ENCODE measurements at places on chromosomes 1 and 21.

DNA sequence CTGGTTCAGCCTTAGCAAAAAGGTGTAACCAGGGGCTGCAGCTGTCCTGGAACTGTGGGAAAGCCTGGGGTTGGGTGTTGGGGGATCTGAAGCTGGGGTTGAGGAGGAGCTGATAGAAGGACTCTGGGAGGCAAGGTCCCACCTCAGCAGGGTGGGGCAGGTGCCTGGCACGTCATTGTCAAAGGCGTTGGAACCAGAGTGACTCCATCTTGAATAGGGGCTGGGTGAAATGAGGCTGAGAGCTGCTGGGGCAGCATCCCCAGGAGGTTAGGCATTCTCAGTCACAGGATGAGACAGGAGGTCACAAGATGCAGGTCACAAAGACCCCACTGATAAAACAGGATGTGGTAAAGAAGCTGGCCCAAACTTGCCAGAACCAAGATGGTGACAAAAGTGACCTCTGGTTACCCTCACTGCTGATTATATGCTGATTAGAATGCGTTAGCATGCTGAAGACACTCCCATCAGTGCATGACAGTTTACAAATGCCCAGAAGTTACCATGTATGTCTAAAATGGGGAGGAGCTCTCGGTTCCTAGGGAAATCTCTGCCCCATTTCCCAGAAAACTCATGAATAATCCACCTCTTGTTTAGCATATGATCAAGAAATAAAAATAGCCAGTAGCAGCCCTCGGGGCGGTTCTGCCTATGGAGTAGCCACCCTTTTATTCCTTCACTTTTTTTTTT is 85.4 kb downstream of the IER5 start:
- DNase-seq, result no peak

DNA sequence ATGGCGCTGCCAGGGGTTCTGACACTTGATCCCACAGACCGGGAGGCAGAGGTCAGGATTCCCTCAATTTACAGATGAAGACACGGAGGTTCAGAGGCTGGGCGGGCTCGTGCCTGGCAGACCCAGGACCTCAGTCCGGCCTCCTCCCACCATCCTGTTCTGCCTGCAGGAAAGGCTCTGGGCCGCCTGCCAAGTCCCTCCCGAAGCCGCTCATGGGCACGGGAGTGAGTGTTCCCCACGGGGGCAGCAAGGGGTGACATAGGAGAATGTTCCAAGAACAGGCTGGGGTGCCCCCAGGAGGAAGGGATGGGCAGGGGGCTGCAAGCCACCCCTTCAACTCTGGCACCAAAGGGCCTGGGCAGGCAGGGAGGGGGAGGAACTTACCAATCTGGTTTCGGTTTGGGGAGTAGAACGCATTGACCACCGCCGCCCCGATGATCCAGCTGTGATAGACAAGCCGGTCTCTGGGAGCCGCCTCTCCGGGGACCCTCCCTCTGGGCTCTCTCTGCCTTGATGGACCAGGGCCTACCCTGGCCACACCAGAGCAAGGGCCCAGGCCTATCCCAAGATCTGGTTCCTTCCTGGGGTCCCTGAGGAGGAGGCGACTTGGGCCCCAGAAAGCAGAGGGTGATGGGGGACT is 7.5 kb downstream of the PRXL2B start:
- DNase-seq, result no peak

- DNase-seq, result peak; percentile 87
Measured at GRCh38 chr1:9628541-9629444, 22.7 kb upstream of the PIK3CD start.

GRCh38 chr1:213201380-213202155 is 150.5 kb downstream of the RPS6KC1 start:
- DNase-seq, result no peak

DNA sequence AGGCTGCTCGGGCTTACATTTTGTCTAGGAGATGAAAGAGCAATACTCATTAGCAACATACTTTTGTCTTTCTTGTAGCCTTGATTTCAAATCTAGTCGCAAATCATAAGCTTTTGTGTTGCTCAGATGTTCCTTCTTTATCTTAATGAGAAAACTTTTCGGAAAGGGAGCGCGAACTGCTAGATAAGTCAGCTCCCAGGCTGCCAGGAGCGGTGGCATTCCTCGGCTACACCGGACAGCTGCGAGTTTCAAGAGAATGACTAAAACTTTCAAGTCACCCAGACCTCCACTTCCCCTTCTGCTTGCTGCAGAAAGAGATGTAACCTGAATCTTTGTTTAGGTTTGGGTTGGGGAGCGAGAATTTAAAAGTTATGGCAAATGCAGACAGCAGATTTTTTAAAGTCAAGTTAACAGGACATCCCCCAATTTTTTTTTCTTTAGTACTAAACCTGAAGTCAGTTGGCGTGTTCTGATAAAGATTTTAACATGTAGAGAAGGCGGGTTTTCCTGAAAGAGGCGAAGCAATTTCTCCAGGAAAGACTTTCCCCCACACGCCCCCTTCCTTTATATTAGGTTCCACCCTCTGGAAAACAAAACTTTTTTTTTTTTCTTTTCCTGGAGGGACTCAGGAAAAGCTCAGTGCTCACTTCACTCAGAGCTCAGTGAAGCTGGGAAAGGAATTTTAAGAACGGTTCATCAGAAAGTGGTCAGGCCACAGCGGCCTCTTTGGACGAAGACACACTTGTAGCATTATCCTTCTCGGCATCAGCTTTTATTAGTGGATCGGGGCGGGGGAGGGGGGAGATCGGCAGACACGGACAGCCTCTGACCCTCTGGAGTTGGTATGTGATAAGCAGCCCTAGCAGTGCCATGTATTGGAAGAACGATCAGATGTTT is at the start of gene LHX8:
Gene LHX8 (plus strand): TSS at position 639 of the 897 bp plus-strand sequence. CDS start 2,227 bp downstream, outside the sequence.
- DNase-seq, result no peak

GRCh38 chr1:1144843-1145546 is 28.7 kb upstream of the TTLL10 start:
- DNase-seq, result no peak

DNA sequence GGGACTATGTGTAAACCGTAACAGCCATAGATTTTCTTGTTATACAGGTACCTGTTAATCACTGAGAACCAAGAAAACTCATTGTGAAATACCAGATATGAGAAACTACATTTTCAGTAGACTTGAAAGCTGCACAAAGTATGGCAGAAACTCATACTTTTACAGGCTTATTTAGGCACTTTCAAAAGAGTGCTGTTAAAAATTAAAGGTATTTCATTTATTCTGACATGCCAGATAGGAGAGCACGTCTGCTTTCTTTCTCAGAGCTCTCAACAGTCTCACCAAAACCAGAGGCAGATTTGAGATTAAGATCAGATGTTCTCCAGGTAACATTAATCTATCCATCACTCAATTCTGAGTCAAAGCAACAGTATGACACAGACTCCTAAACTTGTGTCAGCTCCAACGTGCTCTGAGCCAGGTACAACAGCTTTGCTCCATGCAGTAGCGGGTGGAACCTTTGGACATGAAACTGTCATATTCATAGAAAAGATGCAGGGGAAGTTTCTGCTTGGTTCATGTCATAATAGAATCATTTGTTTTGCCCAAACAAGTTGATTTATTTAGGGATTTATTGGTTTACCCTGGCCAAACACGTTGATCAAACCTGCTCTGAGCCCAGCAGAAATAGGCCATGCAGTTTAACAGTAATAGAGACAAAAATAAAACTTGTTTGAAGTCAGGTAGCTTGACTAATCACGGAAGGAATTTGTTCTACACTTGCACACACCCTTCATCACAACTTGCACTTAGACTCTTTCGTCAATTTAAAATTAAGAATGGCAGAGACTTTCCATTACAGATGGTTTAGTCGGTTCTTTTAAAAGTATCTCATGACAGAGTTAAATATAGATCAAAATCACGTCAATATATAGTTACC is 20.8 kb upstream of the TSNAX start:
- DNase-seq, result no peak

DNA sequence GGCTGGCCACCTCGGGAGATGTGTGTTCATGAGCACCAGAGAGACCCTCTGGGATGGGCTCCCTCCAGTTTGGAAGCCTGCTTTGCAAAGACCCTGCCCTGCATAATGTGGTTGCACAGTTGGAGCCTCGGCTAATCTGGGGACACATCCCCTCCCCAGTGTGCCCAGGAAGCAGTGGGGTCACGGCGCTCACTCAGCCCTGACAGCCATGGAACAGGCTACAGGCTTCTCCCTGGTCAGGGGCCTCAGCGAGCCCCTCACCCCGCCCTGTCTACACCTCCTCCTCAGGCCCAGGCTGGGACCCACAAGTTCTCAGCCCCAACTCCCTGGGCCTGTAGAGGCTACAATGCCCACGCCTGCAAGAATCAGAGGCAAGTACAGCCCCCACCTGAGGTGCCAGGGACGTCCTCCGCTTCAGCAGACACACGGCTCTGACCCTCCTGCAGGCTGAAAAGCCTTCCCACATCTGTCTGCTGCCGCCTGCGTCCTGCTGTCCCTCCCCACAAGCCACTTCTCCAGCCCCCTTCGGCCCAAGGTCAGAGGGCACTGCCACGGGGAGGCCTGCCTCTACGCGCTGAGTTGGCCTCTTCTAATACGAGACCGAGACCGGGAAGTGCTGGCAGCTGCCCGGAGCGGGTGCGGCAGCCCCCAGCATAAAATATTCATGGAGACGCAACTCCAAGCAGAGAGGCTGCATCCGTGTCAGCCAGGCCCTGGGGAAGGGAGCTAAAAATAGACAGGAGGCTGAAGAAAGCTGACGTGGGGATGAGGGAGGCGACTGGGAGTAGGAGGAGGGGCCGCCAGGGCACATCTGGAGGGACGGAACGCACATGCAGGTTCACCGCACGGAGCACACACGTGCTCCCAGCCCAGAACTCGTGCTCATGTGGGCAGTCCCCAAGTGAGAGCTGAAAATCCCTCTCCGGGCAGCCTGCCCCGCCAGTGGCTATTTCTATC is 15.2 kb upstream of the GPR153 start:
- no peak for DNase-seq

- DNase-seq, result no peak
Measured at GRCh38 chr1:177600321-177600720, 369.5 kb downstream of the SEC16B start.

GRCh38 chr21:45114072-45114471 is 39.7 kb downstream of the ADARB1 start:
- no peak for DNase-seq

DNA sequence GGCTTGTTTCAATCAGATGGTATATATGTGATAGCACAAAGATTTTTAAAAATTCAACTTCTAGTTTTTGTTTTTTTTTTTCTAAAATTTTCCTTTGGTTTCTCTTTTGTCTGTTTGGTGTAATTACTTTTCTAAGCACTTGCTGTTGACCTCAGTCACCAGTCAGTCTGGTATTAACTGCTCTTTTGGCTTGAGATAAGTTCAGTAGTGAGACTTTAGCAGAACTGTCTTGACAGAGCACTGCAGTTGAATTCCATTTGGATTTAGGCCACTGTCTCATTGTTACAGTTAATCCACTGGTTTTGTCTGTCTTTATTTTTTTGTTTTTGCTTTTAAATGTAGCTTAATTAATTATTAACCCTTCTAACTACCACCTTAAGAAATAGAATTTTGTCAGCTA is 36.2 kb downstream of the OSBPL9 start:
- no peak for DNase-seq

- no peak for DNase-seq
Measured at GRCh38 chr1:65393347-65393746, 27.1 kb upstream of the LEPR start.

GRCh38 chr1:206896261-206896660 is 982 bp upstream of the IL24 start:
- no peak for DNase-seq

GRCh38 chr1:104028416-104029035 is 278.8 kb downstream of the AMY1C start:
- no peak for DNase-seq

DNA sequence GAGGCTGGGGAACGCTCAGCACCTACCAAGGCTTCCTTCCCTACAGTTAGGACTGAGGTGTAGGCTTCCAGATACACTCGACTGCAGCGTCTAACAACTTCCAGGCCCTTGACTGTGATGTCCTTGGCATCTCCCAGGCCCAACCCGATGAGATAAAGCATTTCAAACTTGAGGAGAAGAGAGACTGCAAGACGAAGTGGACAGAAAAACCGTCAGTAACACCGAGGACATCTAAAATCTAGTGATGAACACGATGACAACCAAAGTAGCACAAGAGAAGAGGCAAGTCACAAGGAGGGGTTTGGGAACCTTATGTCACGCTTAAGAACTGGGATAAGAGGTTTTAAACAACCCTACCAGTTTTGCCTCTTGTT is 314 bp downstream of the DPH5 start:
- DNase-seq, result no peak

GRCh38 chr1:36773827-36774541 is 260.3 kb downstream of the GRIK3 start:
- no peak for DNase-seq

DNA sequence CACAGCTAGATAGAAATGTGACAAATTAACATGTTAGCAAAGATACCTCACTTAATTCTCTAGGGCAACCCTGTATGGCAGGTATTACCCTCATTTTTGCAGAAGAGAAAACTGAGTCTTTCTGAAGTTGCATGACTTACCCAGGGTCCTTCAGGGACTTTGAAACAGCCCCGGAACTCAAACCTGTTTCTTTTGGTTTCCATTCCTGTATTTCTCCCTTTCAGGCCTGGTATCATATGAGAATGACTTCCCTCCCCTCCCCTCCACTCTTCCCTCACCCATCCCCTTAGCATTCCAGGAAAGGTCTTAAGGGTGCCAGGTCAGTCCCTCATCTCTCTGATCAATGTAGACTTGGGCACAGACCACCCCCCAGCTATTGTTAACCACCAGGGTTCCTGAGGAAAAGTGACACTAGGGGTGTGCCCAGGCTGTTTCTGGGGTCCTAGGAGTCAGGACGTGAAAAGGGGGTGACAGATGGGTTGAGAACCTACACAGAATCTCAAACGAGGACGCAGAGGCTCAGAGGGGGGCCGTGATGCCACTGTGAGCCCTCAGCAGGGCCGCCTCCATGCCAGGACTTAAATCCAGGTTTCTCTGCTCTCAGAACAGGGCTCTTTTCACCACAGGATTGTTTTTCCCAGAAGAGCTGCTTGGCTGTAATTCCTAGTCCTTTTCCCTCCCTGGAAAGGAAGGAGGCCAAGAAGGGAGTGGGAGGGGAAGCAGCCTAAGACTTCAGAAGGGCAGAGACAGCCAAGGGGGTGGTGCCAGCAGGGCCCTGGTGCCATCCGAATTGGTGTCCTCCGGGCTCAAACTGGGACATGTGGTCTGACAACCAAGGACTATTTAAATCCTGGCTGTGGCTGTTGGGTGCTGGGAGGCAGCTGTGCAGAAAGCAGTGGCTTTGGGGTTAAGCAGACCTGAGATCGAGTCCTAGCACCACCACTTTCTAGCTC is 2.1 kb upstream of the WASF2 start:
- no peak for DNase-seq

Data from CD8-positive, alpha-beta memory T cell (primary cell).